ENCODE measurements at places on chromosomes 7 and 10.
A peak's percentile ranks its signal among the peaks of the same experiment; 100 is the strongest.

- no peak for DNase-seq
Observed at GRCh38 chr10:91653219-91653870, 20.5 kb upstream of the PPP1R3C start.

DNA sequence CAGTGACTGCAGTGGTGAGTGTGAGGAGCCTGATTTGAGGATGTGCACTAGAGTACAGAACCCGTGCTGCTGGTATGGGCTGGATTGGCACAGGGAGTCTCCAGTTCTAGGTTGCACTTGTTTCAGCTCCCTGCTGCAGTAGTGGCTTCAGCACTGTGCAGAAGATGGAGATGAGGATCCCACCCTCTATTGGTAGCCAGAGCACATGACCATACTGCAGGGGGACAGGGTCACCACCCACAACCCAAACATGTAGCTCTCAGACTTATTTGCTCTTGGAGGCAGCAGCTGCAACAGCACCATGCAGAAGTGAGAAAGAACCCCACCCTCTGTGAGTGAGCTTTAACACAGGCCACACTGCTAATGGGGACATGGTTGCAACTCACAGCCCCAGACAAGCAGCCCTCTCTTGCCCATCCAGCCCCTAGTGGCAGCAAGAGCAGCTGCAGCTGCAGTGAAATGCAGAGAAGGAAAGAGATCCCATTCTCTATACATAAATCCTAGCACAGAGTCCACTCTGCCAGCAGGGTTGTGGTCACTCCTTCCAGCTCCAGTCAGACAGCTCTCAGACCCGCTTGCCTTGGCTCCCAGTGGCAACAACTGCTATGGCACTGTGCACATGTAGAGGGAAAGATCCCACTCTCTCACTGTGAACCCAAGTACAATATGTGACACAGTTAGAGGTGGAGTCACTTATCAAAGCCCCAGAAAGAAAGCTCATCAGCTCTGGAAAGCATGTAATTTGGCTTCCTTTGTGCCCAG is 51.4 kb upstream of the SCIN start:
- no peak for DNase-seq

GRCh38 chr10:128973221-128973620 is 493.8 kb upstream of the MGMT start:
- no peak for DNase-seq

- DNase-seq, result no peak
Observed at GRCh38 chr10:49298671-49298982, 343 bp upstream of the C10orf71 start.

DNA sequence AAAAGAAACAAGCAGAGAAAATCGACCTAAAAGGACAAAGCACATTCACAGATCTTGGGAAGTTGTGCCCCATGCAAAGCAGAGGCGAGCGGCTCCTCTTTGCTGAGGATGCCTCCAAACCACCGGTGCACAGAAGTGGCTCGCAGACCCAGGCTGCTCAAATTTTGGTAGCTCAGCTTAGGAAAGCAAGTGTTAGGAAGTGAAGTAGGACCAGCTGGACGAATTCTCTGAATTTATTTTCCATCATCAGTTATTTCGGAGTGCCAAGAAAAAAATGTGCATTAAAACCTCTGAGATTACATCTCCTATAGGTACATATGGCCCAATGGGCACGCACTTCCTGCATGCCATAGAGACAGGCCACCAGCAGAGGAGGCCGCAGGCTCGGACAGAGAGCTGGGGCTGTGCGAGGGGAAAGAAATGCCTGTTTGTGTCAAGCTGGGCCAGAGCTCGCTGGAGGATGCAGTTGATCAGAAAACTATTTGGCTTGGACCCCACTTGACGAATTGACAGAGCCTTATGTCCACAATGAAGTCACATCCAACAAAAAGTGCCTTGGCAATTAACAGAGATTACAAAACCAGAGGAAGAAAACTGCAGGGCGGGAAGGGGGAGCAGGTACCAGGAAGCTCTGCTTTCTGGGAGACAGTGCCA is 122.3 kb upstream of the LYZL2 start:
- DNase-seq, result peak; percentile 34

DNA sequence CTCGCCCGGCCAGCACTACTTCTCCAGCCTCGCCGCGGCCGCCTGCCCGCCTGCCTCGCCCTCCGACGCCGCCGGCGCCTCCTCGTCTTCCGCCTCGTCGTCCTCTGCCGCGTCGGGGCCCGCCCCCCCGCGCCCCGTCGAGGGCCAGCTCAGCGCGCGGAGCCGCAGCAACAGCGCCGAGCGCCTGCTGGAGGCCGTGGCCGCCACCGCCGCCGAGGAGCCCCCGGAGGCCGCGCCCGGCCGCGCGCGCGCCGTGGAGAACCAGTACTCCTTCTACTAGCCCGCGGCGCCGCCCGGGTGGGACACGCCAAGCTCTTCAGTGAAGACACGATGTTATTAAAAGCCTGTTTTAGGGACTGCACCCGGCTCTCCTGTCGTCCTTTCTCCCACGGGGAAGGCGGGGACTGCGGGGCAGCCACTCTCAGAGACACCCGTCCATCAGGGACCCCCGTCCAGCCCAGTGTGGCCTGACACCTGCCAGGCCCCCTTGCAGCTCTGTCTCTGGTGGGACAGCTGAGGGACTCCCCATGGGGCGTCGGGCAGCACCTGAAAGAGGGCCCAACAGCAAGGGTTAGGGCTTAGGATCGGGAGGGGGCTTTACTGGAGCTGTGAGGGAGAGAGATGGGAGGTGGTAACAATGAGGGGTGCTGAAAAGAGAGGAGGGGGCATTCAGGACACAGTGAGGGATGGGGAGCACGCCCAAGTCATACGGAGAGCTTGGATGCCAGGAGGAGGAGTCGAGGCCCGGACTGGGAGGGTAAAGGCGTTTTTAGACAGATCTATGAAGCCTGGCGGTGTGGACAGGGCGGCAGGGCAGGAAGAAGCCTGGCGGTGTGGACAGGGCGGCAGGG is 34.7 kb downstream of the SPDYE6 start:
- no peak for DNase-seq

- DNase-seq, result no peak
Observed at GRCh38 chr7:104162081-104162480, 45.7 kb downstream of the ORC5 start.
